ENCODE measurements at places on chromosomes 5 and 9.

- DNase-seq: peak; percentile 75
Observed at GRCh38 chr9:98120476-98120875, 1.5 kb upstream of the TRIM14 start.

- no peak for DNase-seq
Observed at GRCh38 chr5:68446070-68446357, 230.5 kb downstream of the PIK3R1 start.

- DNase-seq: no peak
Observed at GRCh38 chr5:125083981-125084380, 337.5 kb upstream of the ZNF608 start.

DNA sequence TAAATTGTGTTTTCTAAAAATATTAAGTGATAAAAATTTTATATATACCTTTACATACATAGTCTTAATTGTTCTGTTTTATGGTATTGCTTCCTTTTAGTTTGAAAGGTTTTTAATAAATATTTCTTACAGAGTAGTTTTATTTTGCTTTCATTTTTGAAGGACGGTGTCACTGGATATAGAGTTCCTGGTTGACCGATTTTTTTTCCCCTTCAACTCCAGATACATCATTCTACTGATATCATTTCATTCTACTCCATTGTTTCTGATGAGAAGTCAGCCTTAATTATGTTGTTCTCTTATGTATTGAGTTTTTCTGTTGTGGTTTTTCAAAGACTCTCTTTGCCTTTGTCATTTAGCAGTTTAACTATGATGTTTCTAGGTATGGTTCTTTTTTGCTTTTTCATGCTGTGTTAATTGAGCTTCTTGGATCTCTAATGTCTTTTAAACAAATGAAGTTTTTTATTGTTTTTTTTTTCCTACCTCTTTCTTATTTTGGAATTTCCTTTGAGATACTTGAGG lies 30.4 kb downstream of the MTREX start:
- DNase-seq: no peak

- DNase-seq: no peak
Observed at GRCh38 chr5:32233220-32233695, 59.1 kb upstream of the GOLPH3 start.

GRCh38 chr5:133247881-133248624 lies 196.2 kb downstream of the HSPA4 start:
- no peak for DNase-seq

GRCh38 chr9:114745108-114745848 lies 60.6 kb downstream of the TNFSF15 start:
- no peak for DNase-seq

GRCh38 chr5:102743900-102744299 lies 11.2 kb upstream of the PAM start:
- no peak for DNase-seq

GRCh38 chr9:6714176-6714575 lies 43.6 kb upstream of the KDM4C start:
- no peak for DNase-seq

DNA sequence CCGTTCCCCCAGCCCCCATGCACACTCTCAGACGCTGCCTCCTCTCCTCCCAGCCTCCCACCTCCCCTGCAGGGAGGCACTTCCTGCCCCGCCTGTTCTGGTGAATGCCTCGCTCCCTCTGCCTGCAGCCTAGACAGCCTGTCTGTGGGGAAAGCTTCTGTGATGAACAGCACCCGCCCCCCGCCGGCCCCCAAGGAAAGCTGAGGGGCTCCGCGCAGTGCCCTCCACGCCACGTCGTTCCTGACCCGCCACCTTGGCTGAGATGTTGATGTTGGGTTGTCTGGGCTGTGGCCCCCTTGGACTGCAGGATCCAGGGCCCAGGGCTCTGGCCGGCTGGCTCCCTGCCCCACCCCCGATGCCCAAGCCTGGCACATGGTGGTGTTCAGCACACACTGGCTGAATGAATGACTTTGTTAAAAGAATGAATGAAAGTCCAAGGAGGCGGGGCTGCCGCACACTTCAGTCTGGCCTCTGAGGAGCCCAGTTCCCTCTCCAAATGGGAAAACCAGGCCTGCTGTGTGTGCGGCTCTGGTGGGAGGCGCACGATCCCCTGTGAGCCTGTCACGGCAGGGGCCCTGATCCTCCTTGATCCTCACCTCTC lies 2.1 kb upstream of the MYMK start:
- DNase-seq: no peak

- DNase-seq: no peak
Observed at GRCh38 chr5:180332861-180333260, 20.3 kb downstream of the GFPT2 start.

DNA sequence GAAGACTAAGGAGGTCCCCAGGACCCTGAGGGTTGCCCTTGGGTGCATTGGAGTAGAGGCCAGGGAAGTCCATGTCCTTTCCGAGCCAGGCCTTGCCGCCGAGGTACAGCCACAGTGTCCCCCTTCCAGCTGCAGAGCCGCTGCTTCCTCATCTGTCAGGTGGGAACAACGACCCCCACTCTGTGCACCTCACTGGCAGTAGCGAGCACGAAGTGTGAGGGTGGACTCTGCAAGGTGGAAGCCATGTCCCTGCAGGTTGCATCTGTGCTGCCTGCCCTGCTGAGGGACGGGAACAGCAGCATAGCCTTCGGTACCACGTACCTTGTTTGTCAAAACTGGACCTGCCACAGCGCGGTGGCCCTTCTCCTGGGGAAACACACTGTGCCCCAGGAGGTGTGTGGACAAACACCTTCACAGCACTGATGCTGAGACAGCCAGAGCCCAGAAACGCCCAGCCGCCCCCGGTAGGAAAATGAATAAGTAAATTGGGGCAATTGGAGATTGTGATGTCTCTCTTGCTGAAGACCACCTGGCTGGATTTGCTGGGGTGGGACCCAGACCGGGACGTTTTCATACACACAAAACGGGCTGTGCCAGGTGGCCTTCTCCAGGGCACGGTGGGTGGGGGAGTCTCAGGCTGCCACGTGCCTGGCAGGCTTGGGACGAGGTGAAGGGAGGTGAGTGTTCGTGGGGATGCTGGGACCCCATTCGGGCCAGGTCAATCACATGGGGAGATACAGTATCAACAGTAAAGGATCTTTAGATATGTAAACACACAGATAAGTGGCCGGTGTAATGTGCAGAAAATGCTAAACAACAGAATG lies 157.3 kb downstream of the RXRA start:
- DNase-seq: no peak

DNA sequence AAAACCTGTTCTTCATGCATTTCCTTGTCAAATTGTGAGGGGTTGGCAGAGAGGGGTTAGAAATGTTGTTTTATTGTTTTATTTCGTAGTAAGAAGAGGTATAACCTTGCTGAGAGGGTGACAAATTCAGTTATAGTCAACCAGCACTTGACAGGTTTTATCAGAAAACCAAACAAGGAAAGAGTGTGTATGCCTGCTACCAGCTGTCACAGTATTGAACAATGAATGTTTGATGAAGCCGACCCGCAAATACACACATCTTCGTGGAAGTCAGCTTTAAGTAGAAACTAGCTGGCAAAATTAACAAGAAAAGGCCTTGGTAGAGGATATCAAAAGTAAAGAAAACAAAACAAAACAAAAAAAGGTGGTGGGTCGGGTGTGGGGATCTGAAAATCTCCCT lies 214.6 kb upstream of the TLE4 start:
- no peak for DNase-seq

DNA sequence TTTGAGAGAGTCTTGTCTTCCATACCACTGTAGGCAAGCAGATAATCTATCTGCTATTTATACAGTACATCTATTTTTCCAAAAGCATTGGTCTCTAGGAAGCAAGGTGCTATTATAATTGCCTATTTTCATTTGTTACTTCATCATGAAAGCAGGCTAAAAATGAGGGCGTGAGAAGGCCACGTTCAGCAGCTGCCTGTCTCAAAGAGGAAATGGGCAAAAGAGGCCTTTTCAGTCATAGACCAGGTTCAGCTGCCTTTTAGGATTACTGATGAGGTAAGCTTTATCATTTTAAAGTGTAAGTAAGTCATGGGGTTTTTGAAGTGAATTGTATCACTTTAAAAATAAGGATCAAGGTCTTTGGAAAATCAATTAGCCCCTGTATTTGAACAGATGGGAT lies 1091.1 kb upstream of the DMAC1 start:
- no peak for DNase-seq

- peak; percentile 32 for DNase-seq
Observed at GRCh38 chr9:110188991-110189390, 19.0 kb downstream of the C9orf152 start.

DNA sequence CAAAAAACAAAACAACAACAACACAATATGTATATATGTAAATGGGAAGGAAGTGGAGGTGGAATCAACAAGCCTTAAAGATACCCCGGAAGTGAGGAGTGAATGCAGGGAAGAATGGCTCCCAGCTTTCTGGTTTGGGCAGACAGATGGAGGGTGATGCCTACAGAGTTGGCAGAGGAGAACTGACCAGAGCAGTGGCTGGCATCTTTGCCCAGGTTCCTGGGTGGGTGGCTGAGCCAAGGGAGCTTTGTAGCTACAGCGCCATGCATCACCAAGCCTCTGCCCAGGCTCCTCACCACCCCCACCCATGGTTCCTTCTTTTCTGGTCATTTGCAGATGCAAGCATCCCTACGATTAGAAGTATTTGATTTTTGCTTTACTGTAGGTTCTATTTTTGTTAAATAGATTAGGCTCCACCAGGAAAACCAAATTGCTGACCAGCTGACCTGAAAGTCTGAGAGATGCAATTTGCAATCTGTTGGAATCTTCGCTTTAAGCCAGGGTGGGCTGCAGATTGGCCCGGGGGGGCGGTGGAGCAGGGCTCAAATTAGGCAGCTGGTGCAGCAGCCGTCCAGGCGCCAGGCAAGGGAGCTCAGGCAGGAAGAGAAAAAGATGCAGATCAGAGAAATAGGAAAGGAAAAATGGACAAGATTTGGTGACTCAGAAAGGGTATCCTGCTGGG lies 163.3 kb upstream of the TBC1D2 start:
- DNase-seq: no peak

GRCh38 chr5:3126639-3127038 lies 375.2 kb upstream of the IRX2 start:
- DNase-seq: no peak

DNA sequence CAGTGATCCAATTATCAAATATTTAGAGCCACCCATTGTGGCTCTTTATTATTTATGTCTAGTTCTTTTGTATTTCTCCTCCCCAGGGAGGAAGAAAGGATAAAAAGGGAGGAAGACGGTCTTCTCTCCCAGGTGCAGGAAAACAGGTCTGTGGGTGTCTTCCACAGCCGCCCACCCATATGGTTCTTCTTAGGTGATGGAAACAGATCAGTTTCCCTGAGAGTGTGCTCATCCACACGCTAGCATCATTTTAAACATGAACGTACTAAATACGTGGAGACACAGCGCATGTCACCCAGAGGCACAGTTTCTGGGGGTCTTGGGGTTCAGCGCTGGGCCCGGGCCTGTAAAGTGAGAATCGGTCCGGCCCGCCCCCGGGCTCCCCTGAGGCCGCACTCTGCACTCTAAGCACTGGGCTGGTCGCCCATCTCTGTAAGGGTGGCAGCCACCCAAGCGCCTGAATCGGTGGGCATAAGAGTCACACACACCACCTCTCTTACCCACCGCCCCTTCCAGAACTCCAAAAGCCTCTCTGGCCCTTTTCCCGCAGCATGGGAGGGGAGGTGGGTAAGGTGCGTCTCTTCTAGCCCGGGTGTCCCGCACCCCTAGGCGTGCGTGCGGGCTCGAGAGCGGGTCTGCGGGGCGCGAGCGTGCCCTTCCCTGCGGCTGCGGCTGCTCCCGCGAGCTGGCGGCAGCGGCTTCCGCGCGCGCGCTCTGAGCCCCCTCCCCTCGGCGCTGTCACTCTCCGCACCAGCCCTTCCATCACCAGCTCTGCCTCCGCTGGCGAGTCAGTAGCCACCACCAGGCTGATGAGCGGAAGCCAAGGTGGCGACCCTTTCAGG lies 1.3 kb downstream of the PTCH1 start:
- no peak for DNase-seq

GRCh38 chr9:4315582-4316215 lies 15.8 kb upstream of the GLIS3 start:
- DNase-seq: peak; percentile 87

DNA sequence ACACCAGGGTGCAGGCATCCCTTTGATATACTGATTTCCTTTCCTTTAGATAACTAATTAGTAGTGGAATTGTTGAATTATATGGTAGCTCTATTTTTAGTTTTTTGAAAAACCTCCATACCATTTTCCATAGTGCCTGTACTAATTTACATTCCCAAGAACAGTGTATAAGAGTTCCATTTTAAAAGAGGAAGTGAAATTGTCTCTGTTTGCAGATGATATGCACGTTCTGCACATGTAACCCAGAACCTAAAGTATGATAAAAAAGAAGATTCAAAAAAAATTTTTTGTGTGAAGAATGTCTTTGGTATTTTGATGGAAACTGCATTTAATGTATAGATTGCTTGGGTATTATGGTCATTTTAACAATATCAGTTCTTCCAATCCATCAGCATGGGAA lies 424.0 kb upstream of the CCNH start:
- DNase-seq: no peak

GRCh38 chr9:95592931-95593330 lies 76.2 kb upstream of the PTCH1 start:
- no peak for DNase-seq

DNA sequence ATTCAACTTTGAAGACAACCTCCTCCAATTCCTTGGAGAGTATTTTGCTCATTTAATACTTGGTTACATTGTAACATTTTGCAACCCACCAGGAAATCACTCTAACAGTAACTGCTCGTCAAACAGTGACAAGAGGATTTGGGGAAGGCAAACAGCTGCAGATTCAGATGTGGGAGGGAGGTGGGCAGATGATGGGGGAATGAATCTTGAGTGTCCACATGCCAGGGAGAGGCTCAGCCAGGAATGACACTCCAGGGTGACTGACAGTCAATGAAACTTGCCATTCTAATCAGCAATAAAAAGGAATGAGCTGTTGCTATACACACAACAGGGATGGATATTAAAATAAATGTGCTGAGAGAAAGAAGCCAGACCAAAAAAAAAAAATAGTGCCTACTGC lies 97.7 kb upstream of the ANKRD55 start:
- no peak for DNase-seq

DNA sequence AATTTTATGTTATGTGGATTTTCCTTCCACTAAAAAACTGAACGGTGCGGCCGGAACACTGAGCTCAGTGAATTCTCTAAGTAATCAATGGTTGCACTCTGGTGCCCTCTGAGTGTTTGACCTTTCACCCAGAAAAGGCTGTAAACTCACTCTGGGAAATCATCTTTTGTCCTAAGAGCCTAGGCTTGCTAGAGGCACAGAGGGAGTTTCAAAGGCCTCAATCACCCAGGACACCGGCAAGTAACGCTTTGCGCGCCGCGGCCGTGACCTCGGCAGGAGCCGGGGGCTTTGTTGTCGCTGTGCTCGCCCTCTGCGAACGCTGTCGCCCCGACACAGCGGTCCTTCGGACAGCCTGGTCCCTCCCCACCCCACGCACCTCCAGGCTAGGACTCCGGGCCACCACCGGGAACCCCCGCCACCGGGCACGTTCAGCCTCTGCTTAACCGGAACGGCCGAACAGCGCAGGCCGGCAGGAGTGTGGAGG lies 703 bp downstream of the ISCA1 start:
- DNase-seq: no peak

- peak; percentile 91 for DNase-seq
Observed at GRCh38 chr5:113294311-113295110, 140.3 kb downstream of the TSSK1B start.

- peak; percentile 62 for DNase-seq
Observed at GRCh38 chr5:155616779-155617392, 603.3 kb downstream of the KIF4B start.
